ENCODE measurements at places on chromosomes 11 and 22.

DNA sequence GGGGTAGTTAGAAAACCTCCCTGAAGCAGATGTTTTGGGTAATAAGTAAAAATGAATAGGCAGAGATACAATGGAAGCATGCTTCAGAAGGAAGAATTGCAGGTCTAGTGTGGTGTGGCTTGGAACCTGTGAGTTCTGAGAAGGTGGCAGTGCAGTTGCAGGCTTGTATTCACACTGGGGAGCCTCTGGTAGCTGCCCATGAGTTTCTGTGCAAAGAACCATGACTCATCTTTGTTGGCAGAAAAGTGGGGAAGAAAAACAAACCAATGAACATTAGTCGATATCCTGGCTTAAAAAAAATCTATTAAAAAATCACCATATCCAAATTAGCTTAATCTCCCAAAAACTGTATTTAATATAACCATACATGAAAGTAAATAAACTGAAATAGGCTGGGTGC lies 232.6 kb downstream of the FAT3 start:
- no peak for DNase-seq

GRCh38 chr11:5992604-5993251 lies 5.9 kb upstream of the OR52L1 start:
- no peak for DNase-seq

GRCh38 chr22:32991353-32992101 lies 66.7 kb downstream of the SYN3 start:
- DNase-seq = no peak

GRCh38 chr11:95241681-95242081 lies 10.7 kb upstream of the SESN3 start:
- no peak for DNase-seq

DNA sequence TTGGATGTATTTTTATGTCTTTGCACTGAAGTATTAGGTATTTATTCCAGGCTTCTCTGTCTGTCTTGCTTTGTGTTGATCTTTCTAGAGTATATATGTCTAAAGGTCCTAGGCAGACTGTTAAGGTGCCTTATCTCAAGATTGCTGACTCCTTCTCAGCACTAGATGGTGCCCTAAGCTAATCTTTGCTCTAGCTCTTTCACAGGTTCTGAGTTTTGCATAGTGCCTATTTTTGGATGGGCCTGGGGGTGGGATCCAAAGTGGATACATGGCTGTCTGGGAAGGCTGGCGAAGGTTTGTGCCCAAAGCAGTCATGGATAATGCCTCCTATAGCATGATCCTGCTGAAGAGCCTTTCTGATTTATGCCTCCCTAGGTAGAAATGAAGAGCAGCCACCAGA lies 154.9 kb downstream of the TRPC6 start:
- DNase-seq = no peak

GRCh38 chr22:39519681-39520225 lies 609 bp upstream of the ATF4 start:
- peak; percentile 98 for DNase-seq

- DNase-seq = no peak
Measured at GRCh38 chr11:87039371-87039770, 1.6 kb downstream of the TMEM135 start.

All from coronary artery (tissue), 2 donors.